Large intestine (tissue), 12 donors: ENCODE measurements at places on chromosomes 6 and 20. TPM values are rescaled to one million over a fixed set of nuclear protein-coding genes. Genes with fewer than 3 reads are reported as not detected.

DNA sequence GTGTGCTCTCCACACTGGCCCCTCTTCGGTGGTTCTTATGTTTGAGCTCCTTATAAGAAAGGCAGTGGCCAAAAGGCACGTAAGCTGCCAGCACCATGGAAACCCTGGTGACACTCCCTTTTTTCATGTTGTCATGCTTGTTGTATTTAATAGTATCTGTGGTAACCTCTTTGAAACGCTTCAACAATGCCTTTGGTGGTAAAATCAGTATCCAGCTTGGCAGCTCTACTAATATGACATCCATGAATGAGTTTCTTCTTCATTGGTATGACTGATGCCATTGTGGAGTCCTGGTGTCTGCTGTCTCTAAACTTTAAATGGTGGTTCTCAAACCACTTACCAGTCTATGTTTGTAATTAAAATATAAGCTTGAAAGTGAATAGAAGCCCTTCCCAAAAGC lies 10.7 kb upstream of the MYLK2 start:
- no peaks in the 10 kb centered on the region for H3K4me1 ChIP-seq
- H3K36me3 ChIP-seq: no peaks in the 10 kb centered on the region
- no peaks in the 10 kb centered on the region for H3K27me3 ChIP-seq
- no peak for DNase-seq

DNA sequence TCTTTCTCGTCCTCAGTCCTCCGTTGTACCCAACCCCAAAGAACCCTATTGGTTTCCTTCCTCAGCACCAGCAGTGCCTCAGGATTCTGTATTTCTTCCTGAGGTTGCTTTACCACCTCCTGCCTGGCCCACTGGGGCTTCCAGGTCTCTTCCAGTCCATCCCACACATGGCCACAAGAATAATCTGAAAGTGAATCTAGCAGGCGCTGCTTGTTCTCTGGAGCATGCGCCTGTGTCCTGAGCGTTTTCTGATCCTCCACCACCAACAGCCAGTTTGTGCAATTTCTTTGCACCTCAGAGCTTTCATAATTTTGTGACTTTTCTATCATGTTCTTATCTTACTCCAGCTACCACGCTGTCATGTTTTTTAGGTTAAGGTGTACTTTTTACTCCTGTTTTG lies 11.6 kb upstream of the HSP90AB1 start:
- peaks cover 13% of the 10 kb centered on the region for H3K36me3 ChIP-seq
- peaks cover 27% of the 10 kb centered on the region for H3K4me1 ChIP-seq
- H3K27me3 ChIP-seq: no peaks in the 10 kb centered on the region
- no peak overlapping the region for H3K4me3 ChIP-seq

GRCh38 chr6:99397287-99397686 lies 3.3 kb upstream of the COQ3 start:
- no peak overlapping the region for H3K27ac ChIP-seq
- H3K36me3 ChIP-seq: peaks cover 20% of the 10 kb centered on the region
- H3K4me3 ChIP-seq: no peak overlapping the region
- peaks cover 3% of the 10 kb centered on the region for H3K4me1 ChIP-seq
- no peak for DNase-seq
- H3K27me3 ChIP-seq: no peaks in the 10 kb centered on the region

The PRICKLE4 gene
- polyA plus RNA-seq: 3.7 TPM

DNA sequence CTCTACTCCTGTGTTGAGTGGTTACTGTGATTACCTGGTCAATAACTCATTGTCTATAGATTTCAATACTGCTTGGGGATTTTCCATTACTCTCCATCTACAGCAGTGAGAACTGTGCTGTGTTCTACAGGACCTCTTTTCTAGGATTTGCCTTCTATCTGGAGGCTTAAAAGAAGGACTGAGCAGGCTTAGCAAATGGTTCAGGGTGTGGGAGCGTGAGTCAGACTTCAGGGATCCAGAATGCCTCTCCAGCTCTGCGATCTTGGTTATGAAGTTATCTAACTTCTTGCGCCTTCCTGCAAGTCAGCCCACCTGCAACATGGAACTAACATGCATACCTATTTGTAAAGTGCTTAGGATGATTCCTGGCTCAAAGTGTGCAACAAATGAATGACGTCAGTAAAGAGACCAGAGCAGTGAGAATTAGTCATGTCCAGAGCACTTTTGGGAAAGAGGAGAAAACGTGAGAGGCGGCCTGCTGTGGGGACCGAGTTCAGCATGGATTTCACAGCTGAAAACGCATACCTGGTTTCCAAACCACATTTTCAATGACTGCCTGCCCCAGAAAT lies 610.1 kb upstream of the CDH4 start:
- no peak overlapping the region for H3K4me3 ChIP-seq
- DNase-seq: no peak
- H3K36me3 ChIP-seq: no peaks in the 10 kb centered on the region
- no peak overlapping the region for H3K27ac ChIP-seq

GRCh38 chr6:145453376-145453775 lies 281.9 kb downstream of the EPM2A start:
- H3K36me3 ChIP-seq: no peaks in the 10 kb centered on the region
- H3K4me3 ChIP-seq: no peak overlapping the region
- H3K27ac ChIP-seq: no peak overlapping the region
- H3K27me3 ChIP-seq: no peaks in the 10 kb centered on the region

- H3K27ac ChIP-seq: no peak overlapping the region
- H3K36me3 ChIP-seq: peaks cover 58% of the 10 kb centered on the region
- no peaks in the 10 kb centered on the region for H3K27me3 ChIP-seq
- H3K4me3 ChIP-seq: no peak overlapping the region
Observed at GRCh38 chr6:35483893-35484645, 12.8 kb downstream of the TEAD3 start.

The DDR1 gene
- 150 TPM for polyA plus RNA-seq

The GZF1 gene
- 8.8 TPM for polyA plus RNA-seq

DNA sequence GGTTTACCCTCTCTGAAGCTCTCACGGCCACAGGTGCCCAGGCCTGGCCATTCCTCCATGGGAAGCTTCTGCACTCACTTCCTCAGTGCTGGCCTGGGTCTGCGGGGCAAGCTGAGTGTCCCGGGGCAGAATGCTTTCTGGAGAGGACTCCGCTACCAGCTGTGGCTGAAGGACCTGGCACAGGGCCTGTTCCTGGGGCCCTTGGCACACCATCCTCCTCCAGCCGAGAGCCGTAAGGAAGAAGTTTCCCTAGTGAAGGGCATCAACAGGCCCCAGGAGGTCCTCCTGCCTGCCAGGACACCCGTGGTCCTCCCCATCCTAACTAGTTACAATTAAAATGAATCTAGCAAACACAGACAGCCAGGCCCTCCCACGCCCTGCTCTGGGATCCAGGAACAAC lies 14.0 kb upstream of the KCNK15 start:
- H3K4me3 ChIP-seq: no peak overlapping the region
- H3K27ac ChIP-seq: no peak overlapping the region
- DNase-seq: no peak

GRCh38 chr6:11236076-11236750 lies 3.7 kb upstream of the NEDD9 start:
- H3K27me3 ChIP-seq: no peaks in the 10 kb centered on the region
- peak; percentile 83 for DNase-seq
- H3K4me3 ChIP-seq: no peak overlapping the region
- H3K36me3 ChIP-seq: no peaks in the 10 kb centered on the region

DNA sequence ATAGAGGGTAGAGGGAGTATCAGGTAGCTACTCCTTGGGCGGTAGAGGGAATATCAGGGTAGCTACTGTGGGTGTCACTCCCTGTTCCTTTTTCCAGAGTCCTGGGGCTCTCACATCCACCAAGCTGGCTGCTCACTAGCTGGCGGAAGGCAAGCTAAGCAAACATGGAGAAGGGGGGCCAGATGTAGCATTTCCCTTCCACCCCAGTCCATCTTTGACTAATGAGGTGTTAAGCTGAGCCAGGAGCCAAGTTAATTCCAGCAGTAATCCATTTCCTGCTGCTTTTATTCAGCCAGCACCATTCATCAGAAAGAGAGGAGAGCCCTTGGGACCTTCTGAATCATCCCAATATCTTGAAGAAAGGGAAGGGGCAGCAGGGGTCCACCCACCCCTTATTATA lies 330.0 kb downstream of the ZFAND3 start:
- H3K36me3 ChIP-seq: peaks cover 16% of the 10 kb centered on the region
- no peak overlapping the region for H3K4me3 ChIP-seq
- no peaks in the 10 kb centered on the region for H3K27me3 ChIP-seq
- no peak overlapping the region for H3K27ac ChIP-seq
